A549 treated with DMSO at 1 μM for 4 hours (cell line): ENCODE measurements at places on chromosomes 2 and 18. TPM values are rescaled to one million over a fixed set of nuclear protein-coding genes. Genes with fewer than 3 reads are reported as not detected.

The MAP2 gene
- 0.28 to 0.72 TPM (median 0.50 TPM) in 5 replicates for total RNA-seq

The PSMA8 gene
- not detected in 5 replicates for total RNA-seq

The POTEI gene
- 0.01 TPM in 1 of 5 replicates, not detected in the others for total RNA-seq

The ATOH8 gene
- 3.6 to 7.1 TPM (median 4.5 TPM) in 5 replicates for total RNA-seq

The HOXD13 gene
- 0.22 to 0.32 TPM (median 0.24 TPM) in 5 replicates for total RNA-seq

The IGFBP5 gene
- 0.15 to 0.25 TPM (median 0.24 TPM) in 5 replicates for total RNA-seq

The UNC80 gene
- total RNA-seq = not detected in 5 replicates

The HOXD3 gene
- 0.15 to 0.18 TPM (median 0.16 TPM) in 4 of 5 replicates, not detected in the other for total RNA-seq

The ZNF396 gene
- total RNA-seq = 0.65 to 0.91 TPM (median 0.78 TPM) in 5 replicates

The IL1B gene
- total RNA-seq = 0.17 to 0.49 TPM (median 0.28 TPM) in 5 replicates

The SERPINB4 gene
- 0.12 to 0.28 TPM (median 0.18 TPM) in 5 replicates for total RNA-seq

The PRSS56 gene
- 0.09 to 0.16 TPM (median 0.12 TPM) in 4 of 5 replicates, not detected in the other for total RNA-seq

The ABHD1 gene
- 1.1 to 2.3 TPM (median 1.6 TPM) in 5 replicates for total RNA-seq

The SESTD1 gene
- total RNA-seq = 17.6 to 26.3 TPM (median 21.5 TPM) in 5 replicates

The CLEC4F gene
- total RNA-seq = not detected in 5 replicates

The AGPS gene
- total RNA-seq = 37.5 to 57.7 TPM (median 51.8 TPM) in 5 replicates

The CNPPD1 gene
- 40.6 to 45.1 TPM (median 43.6 TPM) in 5 replicates for total RNA-seq

The LYPD6B gene
- not detected in 5 replicates for total RNA-seq

The GALNT3 gene
- total RNA-seq = not detected in 5 replicates

The EPB41L3 gene
- 0.09 to 0.32 TPM (median 0.16 TPM) in 5 replicates for total RNA-seq

The CLIP4 gene
- total RNA-seq = 22.4 to 33.0 TPM (median 30.0 TPM) in 5 replicates

The LRP1B gene
- not detected in 5 replicates for total RNA-seq

The AQP12B gene
- total RNA-seq = not detected in 5 replicates

The ASB18 gene
- not detected in 5 replicates for total RNA-seq

The PPP1R7 gene
- total RNA-seq = 57.6 to 69.1 TPM (median 59.1 TPM) in 5 replicates

The VSNL1 gene
- not detected in 5 replicates for total RNA-seq

The CDH19 gene
- 0.96 to 2.1 TPM (median 1.7 TPM) in 5 replicates for total RNA-seq

The CSRNP3 gene
- total RNA-seq = not detected in 5 replicates

The DUSP2 gene
- total RNA-seq = 0.20 to 0.57 TPM (median 0.51 TPM) in 5 replicates

The C2orf66 gene
- 0.05 to 0.17 TPM (median 0.12 TPM) in 4 of 5 replicates, not detected in the other for total RNA-seq

The POTEC gene
- total RNA-seq = not detected in 5 replicates

The DTNA gene
- 0.06 to 0.32 TPM (median 0.17 TPM) in 5 replicates for total RNA-seq

The DNER gene
- 5.6 to 9.1 TPM (median 6.7 TPM) in 5 replicates for total RNA-seq

The REEP1 gene
- total RNA-seq = 0.53 to 1.1 TPM (median 0.83 TPM) in 5 replicates

The AQP12A gene
- not detected in 5 replicates for total RNA-seq

The SP140 gene
- total RNA-seq = 0.16 to 0.24 TPM (median 0.19 TPM) in 4 of 5 replicates, not detected in the other

The SLC30A3 gene
- total RNA-seq = 3.2 to 4.9 TPM (median 3.7 TPM) in 5 replicates

The SDC1 gene
- 172 to 222 TPM (median 186 TPM) in 5 replicates for total RNA-seq

The PLA2R1 gene
- 1.8 to 3.8 TPM (median 2.5 TPM) in 5 replicates for total RNA-seq
